ENCODE measurements at places on chromosomes 1 and 21.
A peak's percentile ranks its signal among the peaks of the same experiment; 100 is the strongest.

DNA sequence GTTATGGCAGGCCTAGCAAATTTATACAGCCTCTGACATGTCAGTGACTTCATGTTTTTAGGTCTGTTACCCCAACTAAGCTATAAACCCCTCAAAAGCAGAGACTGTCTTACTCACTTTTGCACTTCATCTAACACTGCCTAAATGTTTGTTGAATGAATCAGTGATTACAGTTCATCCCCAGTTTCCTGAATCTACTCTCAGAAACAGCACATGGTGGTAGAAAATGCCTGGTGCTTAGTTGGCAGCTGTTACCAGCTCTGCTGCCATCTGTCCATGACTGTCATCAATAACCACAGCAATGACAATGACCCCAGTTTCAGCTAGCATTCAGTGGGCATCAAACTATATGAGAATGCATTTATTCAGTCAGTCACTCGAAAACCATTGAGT is 110.5 kb upstream of the SERBP1 start:
- no peak for DNase-seq

DNA sequence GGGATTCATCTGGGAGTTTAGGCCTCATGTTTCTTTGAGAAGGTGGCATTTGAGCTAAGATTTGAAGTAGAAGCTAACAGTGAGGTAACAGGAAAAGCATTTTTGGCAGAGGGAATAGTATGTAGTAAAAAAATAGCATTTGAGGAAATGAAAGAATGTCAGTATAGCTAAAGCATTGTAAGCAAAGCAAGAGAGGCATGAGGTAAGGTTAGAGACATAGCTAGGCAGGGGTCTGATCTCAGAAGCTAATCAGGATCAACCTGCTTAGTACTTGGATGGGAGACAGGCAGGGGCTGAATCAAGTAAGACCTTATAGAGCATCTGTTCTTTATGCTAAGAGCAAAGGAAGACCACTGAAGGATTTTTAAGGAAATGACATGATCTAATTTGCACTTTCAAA is 4.0 kb downstream of the POLR3C start:
- DNase-seq = no peak

DNA sequence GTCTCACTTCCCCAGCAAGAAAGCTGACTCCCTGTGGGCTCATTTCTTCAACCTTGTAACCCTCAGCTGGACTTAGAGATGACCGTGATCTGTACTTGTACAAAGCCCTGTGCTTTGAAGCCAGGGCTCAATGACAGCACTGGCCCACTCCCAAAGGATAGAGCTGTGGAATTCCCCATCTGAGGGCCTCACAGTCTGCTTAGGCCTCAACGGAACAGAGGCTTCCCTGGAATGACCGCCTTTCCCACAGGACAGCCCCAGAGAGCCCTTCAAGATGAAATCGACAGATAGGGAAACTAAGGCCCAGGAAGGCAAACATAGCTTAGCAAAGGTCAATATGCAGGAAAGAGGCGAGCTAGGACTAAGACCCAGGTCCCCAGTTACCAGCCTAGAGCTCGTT is 11.5 kb downstream of the SLC9A1 start:
- DNase-seq = no peak

GRCh38 chr1:2787163-2787911 is 14.2 kb downstream of the TTC34 start:
- peak; percentile 36 for DNase-seq

DNA sequence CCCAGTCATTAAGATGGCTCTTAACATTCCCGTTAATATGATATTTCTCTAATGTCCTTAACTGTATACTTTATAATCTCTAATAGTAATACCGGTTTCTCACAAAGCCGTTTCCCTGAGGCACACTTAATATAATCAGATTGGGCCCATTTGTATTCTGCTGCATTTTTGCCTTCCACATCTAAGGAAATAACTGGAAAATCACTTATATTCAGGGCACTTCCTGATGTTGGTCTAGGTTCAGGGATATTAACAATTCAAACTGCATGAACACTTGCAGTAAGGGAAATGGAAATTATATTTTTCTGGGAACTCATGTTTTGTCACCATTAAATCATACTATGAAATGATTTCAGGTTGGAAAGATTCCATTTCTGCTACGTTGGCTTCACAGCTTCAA is 119.8 kb downstream of the TPR start:
- no peak for DNase-seq

DNA sequence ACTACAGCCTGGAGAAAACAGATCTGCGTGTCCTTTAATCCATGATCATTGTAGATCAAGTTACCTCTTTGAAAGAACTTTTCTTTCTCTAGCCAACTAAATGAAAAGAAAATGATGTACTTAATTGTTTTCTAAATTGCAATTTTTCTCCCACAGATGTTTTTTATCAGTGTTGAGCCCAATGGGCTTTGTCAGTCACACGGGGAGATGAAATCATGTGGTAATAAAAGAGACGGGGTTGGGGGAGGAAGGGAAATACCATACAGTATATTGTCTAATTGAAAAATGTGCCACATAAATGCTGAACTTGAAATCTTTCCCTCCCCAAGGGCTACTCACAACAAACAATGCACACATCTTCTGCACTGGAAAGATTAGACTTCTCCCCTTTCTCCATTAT is 58.4 kb downstream of the NTMT2 start:
- no peak for DNase-seq

DNA sequence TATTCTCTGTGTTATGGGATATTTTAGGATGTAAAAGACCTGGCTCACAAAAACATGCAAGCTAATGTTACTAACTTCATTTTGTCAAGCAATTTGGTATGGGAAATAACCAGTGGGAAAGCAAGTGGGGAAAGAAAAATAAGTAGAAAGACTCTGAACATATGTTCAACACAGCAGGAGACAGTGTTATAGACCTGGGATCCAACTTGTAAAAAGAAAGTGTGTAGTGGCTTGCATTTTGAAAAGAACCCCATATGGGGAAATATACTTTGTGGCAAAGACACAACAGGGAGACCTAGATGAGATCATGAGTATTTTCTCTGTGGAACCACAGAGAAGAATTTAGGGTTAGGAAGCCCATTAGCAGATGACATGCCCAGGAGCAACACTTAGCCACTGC is 212.7 kb upstream of the NRIP1 start:
- DNase-seq = no peak

DNA sequence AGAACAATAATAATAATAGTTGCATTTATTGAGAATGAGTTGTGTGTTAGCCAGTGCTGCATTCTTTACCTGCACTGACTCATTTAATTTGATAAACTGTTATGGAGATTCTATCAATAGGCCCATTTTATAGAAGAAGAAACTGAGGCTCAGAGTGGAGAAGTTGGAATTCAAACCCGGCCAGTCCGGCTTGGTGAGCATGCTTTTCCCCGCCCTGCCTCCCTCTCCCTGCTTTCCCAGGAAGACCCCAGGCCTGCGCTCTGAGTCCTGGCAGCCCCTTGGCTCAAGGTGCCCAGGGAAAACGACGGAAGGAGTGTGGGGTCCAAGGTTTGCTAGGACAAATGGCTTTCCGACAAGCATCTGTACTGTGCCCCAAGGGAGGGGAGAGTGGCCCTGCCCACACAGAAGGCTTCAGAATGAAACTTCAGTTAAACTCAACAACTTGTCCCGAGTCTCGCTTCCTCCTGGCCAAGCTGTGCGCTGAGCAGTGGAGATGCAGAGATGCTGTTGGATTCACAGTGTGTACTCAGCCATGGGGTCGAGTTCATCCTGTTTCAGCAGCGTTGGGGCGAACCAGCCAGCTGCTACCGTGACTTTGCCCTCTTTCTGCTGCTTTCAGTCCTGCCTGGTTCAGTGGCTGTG is 23.3 kb upstream of the PADI6 start:
- no peak for DNase-seq

- no peak for DNase-seq
Observed at GRCh38 chr1:96191165-96191564, 530.4 kb upstream of the PTBP2 start.

DNA sequence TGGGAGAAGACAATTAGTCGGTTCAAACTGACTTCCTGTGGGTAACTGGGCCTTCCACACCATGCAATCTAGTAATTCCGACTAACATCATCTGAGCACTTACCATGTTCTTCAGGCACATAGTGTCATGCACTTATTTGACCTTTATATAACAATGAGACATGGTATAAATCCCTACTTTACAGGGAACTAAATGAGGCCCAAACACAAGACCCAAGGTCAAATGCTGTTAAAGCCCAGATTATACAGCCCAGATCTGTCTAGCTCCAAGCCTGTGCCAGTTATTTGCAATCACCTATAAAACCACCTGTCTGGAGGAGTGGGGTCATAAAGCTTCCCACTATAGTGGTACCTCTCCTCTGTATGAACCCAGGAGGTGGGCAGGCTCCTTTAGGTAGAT is 40.8 kb downstream of the JAK1 start:
- no peak for DNase-seq

GRCh38 chr1:169565335-169566271 is 20.7 kb downstream of the F5 start:
- no peak for DNase-seq

DNA sequence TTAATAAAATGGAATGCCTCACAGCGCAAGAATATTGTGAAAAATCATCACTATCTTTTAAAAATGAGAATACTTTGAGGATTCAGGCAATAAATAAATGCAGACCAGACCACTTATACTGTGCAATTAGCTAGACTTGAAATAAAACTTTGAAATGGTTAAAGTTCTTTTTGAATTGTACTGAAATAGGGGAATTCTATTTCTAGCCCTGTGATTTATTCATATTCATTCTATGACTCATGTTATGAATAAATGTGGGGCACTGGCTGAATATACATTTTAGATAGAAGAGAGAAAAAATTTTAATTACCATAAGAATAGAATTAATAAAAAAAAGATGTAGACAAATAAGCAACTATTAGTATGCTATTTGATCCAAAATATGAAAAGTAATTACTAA is 16.4 kb upstream of the USP25 start:
- DNase-seq = no peak

GRCh38 chr1:17075470-17076255 is 21.8 kb upstream of the SDHB start:
- no peak for DNase-seq

- no peak for DNase-seq
Observed at GRCh38 chr21:37683396-37684114, 232.7 kb downstream of the KCNJ6 start.

DNA sequence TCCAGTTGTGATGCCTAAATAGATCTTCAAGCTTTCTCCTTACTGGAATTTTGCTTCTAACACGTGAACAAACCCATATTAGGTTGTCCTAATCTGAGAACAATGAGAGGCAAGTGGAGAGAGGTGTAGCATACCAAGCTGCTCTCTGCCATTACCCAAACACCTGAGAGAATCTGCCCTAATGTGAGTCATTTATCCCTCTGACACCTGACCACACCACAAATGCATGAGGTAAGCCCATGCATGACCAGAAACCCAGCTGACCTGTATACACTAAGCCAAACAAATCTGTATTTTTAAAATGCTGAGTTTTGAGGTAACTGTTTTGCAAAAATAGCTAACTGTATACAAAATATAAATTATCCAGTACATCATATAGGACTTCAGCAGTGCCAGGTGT is 1458.1 kb upstream of the B3GALT2 start:
- DNase-seq = no peak

DNA sequence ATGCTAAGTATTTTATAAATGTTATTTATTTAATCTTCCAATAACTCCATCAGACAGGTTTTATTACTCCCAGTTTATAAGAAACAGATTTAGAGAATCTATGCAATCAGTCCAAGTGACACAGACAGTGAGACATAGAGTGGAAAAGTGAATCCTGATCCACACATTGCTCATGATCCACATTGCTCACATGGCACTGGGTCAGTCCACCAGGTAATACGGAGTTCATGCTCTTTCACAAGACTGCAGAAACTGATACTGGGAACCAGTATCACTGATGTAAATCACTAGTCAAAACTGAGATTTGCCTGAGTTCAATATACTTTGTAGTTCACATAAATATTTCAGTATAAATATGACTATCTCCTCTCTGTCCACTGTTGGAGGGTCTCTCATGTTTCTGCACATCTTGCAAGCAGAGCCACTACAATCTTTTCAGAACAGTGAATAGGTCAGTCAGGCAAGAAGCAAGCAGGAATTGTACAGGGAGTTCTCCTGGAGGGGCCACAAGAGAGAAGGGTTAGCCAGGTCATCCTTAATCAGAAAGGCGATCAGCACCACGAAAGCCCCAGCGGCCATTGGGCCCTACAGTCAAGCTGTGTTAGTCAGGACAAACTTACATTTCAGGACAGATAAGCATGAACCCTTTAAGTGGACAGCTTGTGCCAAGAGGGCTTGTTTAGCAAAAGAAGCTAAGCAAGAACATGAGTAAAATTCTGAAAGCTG is 275.4 kb upstream of the NR5A2 start:
- DNase-seq = no peak

GRCh38 chr1:212528501-212528900 is 80.1 kb upstream of the ATF3 start:
- DNase-seq = no peak

GRCh38 chr1:36851595-36851994 is 182.7 kb downstream of the GRIK3 start:
- DNase-seq = no peak
